ENCODE measurements at places on chromosomes 5 and 9.

GRCh38 chr9:6696178-6696577, 50.6 kb upstream of the GLDC start:
- no peak for DNase-seq

DNA sequence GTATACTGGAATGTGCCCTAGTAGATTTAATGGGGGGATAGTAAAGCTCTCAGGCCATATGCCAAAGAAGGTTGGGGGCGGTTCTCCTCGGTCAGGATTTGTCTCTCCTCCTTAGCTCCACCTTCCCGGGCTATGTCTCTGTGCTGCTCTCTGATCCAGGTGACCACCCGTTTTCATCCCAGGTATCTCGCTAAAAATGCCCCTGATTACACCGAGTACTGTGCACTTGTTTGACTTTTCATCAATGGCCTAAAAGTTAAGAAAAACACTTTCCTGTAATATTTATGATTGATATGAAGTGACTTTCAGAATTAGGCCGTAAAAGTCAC, 724 bp downstream of the NDUFS6 start:
- DNase-seq: no peak

GRCh38 chr5:124713595-124713994, 32.8 kb downstream of the ZNF608 start:
- no peak for DNase-seq

DNA sequence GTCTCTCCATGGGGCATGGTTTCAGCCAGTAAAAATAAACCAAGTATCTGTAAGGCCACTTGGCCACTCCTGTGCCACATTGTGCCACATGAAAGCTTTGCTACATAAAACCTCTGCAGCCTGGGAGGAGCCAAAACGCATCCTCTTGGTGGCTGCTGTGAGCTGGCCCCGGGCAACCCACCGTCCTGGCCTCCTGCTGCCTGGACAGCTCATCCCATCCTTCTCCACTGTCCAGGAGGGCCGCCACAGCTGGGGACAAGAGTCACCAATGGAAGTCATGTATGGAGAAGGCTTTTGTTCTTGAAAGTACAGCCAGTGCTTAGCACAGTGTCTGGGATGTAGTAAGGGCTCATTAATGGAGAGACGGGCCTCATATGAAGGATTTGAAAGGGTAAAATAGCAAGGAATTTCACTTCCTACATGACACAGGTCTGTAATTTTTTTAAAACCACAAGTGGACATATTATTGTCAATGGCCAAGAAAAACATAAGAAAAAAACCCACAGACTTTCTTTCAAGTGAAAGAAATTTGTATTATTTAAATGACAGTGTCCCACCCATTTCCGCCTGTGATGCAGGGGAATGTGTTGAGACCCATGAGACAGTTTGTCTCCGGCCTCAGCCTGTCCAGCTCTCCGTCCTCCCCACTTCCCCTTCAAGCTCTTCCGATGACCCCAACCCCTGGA, 6.6 kb downstream of the PTGES start:
- DNase-seq: no peak

- DNase-seq: no peak
These were observed 149.8 kb upstream of the SLC28A3 start for GRCh38 chr9:84490206-84490841.

GRCh38 chr9:77019236-77019925, at the start of gene FOXB2:
Gene FOXB2 (plus strand): TSS chr9:77019655. CDS start chr9:77019655, 0 bp downstream.
- no peak for DNase-seq

- no peak for DNase-seq
These were observed 3.9 kb downstream of the GPRIN1 start for GRCh38 chr5:176606032-176606431.

GRCh38 chr5:151196556-151197290, 27.2 kb downstream of the CCDC69 start:
- DNase-seq: no peak

DNA sequence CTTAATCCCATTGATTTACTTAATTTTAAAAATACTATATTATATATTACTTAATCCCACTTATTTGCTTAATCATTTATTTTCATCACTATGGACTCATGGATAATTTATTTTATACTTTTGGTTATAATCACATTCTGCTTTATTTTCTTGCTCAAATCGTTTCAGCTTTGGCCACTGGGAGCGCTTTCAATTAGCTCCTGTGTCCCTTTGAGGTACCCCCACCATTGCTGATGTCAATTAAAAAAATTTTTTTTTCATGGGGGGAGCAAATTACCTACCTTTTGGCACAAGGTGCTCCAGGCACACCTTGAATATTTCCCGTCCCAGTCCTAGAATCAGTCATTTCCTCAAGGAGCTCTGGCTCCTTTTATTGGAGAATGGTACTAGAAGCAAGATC, 1.4 kb upstream of the TRIO start:
- no peak for DNase-seq

All from stimulated activated CD4-positive, alpha-beta T cell treated with anti-CD3 and anti-CD28 coated beads, Interleukin-15, amount 100 ng/mL, for 48 hours (primary cell).